HT-29 (cell line): ENCODE measurements at places on chromosomes 5 and 9. TPM values are rescaled to one million over a fixed set of nuclear protein-coding genes. Genes with fewer than 3 reads are reported as not detected.

DNA sequence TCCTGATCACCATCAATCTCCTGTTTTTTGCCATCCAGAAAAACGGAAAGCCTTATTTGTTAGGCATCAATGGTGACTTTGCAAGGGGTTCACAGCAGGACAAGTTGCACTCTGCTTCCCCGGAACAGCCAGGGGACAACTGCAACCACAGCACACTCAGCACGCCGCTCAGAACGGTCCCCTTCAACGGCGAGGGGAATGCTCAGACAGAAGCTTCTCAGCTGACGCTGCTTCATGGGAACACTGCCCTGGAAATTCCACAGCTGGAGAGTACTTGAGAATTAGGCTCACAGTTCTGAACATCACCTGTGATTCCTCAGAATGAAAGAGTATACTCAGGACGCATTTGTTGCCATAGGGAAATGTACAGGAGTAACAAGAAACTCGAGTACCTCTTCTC is 40.1 kb upstream of the PLPP6 start:
- no peak for DNase-seq

DNA sequence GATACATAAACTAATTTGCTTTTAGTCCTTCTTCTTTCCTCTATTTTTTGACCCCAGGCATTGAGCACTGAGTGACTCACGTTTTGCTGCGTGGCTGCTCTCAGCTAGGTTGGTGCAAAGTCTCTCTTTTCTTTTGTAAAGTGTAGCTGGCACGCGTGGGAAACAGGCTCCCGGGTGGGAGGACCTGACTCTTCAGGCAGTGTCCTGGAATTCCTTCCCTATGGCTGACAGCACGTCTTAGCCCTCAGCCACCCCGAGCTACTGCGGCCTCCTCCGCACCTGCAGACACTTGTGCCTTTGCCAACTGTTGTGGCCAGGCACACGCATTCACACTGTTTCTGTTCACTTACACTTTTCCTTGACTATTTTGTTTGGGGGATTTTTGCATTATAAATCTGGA is 877 bp upstream of the SCGB3A1 start:
- DNase-seq: no peak

GRCh38 chr9:125985998-125986655 is 239.0 kb downstream of the PBX3 start:
- no peak for DNase-seq

- no peak for DNase-seq
Observed at GRCh38 chr9:135701067-135701958, 672 bp upstream of the KCNT1 start.

GRCh38 chr9:5488221-5489008 is 21.9 kb upstream of the PDCD1LG2 start:
- DNase-seq: no peak

DNA sequence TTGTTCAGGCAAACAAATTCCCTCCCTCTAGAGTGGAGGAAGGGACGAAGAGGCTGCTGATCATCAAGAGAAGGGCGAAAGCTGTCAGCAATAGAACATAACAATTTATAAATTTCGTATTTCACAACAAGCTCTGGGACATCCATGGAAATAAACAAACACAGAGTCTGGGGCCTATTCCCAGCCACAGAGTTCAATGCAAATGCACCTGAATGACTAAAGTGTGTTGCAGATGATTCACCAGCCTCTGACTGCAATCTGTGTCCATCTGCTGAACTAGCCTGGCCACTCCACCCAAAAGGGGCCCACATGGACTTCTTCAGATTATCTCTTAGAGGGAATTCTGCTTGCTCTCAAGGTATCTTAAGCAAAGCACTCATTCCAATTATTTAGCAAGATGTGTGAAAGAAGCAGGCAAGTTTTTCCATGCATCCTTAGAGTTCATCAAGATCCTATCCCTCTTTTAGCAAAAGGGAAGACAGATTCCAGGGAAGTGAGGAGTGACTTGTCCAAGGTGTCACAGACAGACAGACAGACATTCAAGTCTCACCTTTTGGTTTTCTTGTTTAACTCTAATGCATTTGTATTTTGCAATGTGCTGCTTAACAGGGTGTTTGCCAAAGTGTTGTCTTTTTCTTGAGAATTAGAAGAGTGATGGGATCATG is 307.8 kb upstream of the PAPPA start:
- DNase-seq: no peak

DNA sequence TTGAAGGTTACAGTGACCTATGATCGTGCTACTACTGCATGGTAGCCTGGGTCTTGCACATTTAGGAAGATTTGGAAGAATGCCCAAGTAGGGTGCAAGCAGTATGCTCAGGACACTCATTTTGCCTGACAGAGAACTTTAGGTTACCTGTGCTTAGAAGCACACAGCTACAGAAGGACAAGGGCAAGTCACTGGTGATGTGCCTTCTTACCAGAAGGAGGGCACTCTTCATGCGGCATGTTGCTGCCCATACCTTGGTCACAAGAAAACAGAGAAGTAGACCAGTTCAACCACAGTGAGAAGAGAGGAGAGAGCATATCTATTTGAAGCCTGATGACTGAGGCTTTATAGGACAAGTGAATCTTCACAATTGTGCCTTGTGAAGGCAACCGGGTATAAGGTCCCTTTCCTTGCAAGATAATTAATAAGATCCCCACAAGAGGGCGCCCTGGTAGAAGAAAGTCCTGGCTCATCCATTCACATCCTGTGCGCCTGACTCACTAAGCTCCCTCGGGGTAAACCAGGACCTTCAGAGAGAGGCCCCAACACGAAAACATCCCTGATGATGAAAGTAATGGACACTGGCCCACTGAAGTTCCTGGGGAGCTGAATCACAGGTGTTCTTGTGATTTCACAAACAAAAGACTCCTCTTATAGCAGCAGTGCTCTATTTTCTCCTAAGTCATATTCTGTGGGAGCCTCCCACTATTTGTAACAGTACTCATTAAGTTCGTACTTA is 38.1 kb upstream of the STARD4 start:
- DNase-seq: peak; percentile 87

- DNase-seq: no peak
Observed at GRCh38 chr5:62902126-62902525, 323.5 kb downstream of the LRRC70 start.

- no peak for DNase-seq
Observed at GRCh38 chr9:70641631-70642030, 227.2 kb upstream of the KLF9 start.

DNA sequence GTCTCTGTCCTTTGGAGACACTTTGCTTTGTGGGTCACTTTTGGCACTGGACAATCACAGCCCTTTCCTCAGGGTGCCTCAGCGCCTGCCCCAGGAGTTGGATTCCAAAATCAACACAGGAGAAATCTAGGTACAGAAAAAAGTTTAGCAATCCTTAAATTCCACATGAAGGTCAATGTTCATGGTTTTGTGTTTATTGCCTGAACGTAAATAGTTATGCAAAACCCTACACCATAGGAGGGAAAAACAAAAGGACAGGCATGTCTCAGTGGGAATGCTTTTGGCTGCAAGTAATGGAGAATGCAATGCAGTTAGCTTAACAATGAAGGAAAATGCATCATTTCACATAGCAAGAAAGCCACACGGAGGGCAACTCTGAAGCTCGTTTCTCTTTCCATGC is 6.5 kb upstream of the HMCN2 start:
- DNase-seq: no peak

DNA sequence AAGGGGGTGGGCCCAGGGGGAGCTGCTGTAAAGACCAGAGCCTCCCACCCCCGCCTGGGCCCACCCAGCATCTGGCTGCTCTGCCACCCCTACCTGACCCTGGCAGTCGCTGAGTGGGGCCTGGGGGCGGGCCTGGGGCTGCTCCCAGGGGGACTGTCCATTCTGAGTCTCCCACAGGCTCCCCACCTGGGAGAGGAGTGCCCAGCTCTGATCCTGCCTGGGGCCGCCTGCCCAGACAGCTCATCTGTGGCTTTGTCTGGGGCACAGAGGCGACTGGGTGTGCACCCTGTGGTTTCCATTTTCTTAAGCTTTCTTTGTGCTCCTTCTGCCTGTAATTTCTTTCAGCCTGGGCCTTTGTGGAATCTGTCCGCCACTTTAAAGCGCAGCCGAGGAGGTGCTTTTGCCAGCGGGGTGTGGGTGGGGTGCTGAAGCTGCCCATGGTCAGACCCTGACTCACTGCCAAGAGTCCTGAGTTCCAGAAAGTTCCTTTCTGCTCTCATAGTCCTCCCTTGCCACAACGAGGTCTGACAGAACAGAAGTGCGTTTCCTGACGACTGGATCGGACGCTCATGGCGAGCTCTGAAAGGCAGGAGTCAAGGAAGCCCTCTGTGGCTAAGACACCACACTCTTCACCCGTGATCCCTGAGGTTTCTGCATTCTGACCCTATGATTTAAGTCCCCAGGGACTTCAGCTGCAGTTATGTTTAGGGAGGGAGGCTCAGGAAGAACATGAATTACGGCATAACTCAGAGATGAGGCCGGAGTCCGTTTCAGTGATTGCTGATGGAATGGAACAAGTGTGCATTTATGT is 225.0 kb downstream of the FANCC start:
- DNase-seq: peak; percentile 25

- DNase-seq: peak; percentile 5
Observed at GRCh38 chr9:116285320-116285719, 131.7 kb downstream of the PAPPA start.

DNA sequence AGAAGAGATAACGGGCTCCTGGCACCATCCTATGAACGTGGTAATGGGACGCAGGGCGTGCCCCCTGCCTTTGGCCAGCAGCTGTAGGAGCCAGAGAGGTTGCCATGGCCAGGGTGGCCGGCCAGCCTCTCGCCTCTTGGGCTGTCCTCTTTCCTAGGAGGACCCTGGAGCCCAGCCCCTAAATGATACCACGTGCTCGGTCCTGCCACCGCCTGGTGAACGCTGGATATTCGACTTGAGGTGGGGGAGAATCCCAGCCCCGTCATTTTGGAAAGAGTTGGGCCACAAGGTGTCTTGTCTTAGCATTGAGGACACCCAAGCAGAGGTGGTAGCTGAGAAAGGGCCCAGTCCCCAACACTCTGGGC is 391 bp upstream of the NRG2 start:
- DNase-seq: no peak

GRCh38 chr5:132193165-132193694 is 34.4 kb downstream of the P4HA2 start:
- no peak for DNase-seq

DNA sequence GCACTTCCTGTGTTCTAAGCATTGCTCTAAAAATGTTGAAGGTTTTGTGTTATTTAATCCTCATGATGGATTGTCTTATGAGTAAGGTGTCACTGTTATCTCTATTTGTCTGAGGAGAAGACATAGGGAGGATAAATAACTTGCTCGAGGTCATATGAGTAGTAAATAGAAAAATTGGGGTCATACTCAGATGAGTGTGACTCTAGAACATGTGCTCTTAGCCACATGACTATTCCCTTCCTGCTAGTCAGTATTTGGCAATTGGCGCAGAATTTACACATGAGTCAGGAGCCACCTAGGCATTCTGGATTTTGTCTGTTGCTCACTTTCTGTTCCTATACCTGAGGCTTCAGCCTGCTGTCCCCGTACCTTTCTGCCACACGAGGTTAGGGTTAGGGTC is 234.6 kb upstream of the CD180 start:
- DNase-seq: no peak

- no peak for DNase-seq
Observed at GRCh38 chr5:179895861-179896260, 11.8 kb downstream of the TBC1D9B start.

DNA sequence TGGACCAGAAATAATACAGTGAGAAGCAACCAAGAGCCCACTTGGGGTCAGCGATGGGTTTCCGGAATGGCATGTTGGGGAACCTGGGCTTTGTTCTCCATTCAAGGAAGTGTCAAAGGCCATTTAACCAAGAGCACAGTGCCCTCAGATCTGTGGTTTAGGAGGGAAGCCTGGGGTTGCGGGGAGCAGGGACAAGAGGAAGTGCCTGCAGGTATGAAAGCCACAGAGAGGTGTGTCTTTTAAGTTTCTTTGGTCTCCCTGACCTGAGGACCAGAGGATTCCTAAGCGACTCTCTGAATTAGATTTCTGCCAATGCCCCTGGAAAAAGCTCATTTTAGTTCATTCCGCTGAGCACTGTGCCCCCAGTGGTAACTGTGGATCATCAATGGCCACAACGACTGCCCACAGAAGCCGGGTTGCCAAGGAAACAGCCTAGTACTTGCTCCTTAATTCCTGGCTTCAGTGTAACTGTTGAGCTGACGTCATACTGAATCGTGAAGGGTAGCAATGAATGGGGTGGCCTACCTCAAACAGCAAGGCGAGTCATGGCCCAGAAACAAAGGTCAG is 107.3 kb upstream of the SPIN1 start:
- peak; percentile 21 for DNase-seq

The GLRA1 gene
- not detected in 2 replicates for total RNA-seq

The DMRTA1 gene
- not detected in 2 replicates for total RNA-seq

The DMRT3 gene
- total RNA-seq: not detected in 2 replicates

The PKD2L2 gene
- total RNA-seq: not detected in 2 replicates

The LCN1 gene
- not detected in 2 replicates for total RNA-seq

The NEUROG1 gene
- not detected in 2 replicates for total RNA-seq

The TPPP gene
- total RNA-seq: 20.7 and 21.7 TPM in 2 replicates

The CRHBP gene
- total RNA-seq: not detected in 2 replicates

The ARID3C gene
- total RNA-seq: not detected in 2 replicates

The CD180 gene
- not detected in 2 replicates for total RNA-seq
